Daoy (cell line): ENCODE measurements at places on chromosomes 7 and 10. TPM values are rescaled to one million over a fixed set of nuclear protein-coding genes. Genes with fewer than 3 reads are reported as not detected.

- no peak for DNase-seq
These were observed 683.1 kb upstream of the SORCS1 start for GRCh38 chr10:107847620-107848019.

DNA sequence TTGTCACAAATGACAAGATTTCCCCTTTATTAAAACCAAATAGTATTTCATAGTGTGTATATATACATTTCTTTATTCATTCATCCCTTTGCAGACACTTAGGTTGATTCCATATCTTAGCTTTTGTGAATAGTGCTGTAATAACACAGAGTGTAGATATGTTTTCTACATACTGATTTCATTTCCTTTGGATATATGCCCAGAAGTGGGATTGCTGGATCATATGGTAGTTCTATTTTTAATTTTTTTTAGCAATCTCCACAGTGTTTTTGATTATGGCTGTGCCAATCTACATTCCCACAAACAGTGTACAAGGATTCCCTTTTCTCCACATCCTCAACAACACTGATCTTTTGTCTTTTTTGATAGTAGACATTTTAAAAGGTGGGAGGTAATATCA, 46.4 kb downstream of the CSTF2T start:
- DNase-seq = no peak

DNA sequence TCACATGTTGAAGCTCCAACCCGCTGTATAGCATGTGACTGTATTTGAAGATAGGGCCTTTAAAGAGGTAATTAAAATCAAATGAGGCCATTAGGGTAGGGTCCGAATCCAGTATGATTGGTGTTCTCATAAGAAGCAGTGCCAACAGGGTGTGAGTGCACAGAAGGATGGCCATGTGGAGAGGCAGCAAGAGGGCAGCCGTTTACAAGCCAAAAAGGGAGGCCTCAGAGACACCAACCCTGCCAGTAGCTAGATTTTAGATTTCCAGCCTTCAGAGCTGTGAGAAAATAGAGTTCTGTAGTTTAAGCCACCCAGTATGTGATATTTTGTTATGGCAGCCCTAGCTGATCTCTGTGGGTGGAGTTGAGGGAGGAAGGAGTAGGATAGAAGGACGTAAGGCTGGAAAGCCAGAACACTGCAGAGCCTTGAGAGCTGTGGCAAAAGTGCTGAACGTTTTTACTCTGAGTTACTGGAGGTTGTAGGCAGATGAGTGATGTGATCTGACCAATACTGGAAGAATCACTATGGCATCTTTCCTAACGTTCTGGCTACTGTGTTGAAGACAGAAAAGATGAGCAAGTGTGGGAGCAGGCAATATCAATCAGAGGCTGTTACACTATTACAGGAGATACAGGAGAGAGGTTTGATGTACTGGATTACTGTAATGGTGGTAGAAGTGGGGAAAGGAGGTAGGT, 334.9 kb downstream of the ELMO1 start:
- DNase-seq = no peak

- no peak for DNase-seq
These were observed 95.3 kb downstream of the HDAC9 start for GRCh38 chr7:18590744-18591340.

DNA sequence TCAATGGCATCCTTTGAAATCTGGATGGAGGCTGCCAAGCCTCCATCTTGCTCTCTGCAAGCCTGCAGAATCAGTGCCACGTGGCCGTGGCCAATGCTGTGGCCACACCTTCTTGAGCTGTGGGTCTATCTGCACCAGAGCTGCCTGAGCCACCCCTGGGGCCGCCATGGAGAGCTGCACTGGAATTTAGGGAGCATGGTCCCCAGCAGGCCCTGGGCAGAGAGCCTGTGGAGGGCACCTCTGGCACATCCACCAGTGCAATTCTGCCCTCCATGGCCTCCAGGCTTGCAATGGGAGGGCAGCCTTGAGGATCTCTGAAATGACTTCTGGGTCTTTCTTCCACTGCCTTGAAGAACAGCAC, 55.6 kb upstream of the NKX6-2 start:
- DNase-seq = no peak

GRCh38 chr7:116966601-116967000, 13.3 kb downstream of the ST7 start:
- no peak for DNase-seq

Gene TET1
- total RNA-seq = 0.21 and 0.57 TPM in 2 replicates

Gene BICC1
- total RNA-seq = 9.1 and 12.2 TPM in 2 replicates

Gene SOSTDC1
- not detected in 2 replicates for total RNA-seq

Gene ATXN7L1
- 0.71 and 8.8 TPM in 2 replicates for total RNA-seq

Gene LRRC18
- total RNA-seq = not detected in 2 replicates
